ENCODE measurements at places on chromosomes 3 and 15.

DNA sequence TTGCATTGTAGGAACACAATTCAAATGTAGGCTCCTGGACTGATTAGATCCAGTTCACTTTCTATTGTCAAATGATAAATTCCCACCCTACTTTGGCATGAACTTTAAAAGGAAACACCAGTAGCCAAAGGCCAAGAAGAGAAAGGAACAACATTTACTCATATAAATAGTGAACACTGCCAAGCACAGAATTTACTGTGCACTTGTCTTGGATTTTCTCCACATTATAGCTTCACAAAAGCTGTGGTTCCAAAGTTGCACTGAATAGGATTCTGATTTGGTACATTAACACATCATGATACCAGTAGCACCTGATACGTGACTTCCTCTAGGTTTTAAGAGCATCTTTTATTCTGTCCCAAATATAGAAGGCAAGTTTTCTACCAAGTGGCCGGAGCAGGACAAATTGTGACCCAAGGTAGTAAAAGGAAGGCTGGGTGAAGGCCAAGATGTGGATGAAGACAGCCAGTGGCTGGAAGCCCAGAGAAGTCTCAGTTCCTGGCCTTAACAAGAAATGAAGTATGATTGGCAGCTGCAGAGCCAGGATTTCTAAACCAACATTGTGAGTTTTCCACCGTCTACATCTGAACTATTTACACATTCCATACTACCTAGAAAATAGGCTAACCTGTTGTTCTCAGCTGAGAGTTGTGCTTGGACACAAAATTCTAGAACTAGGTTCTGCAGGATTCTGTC, 206.7 kb downstream of the THRB start:
- no peak for DNase-seq

DNA sequence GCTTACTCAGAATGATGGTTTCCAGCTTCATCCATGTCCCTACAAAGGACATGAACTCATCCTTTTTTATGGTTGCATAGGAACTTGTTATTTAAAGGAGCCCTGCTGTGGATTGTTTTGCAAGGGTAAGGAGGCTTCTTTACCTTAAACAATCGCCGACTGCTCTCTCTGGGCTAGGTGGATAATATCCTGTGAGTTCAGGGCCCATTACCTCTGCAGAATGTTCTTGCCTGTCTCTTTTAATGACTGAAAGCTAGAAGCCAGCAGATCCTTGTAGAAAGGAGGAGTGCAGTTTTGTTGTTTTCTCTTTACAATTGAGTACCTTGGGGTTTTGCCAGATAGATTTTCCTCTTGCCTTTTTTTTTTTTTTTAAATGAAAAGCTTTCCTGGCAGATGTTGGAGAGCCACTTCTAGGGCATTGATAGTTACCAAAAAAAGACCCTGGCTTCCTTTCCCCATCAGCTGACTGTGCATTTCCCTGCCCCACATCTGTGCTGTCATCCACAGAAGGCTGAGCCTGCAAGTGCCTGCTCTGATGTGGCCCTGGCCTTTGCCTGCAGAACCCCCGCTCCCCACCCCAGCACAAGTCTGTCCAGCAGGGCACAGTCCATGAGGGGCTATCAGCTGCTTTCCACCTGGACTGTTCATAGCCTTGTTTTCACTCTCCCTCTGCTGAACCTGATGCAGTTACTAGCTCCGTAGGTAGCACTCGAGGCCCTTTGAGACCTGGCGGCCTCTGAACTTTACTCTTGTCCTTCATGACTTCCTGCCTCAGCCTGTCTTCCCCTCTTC, 113.1 kb downstream of the CHCHD6 start:
- peak; percentile 22 for DNase-seq

- DNase-seq = no peak
These were observed 56.0 kb upstream of the MME start for GRCh38 chr3:155024006-155024638.

DNA sequence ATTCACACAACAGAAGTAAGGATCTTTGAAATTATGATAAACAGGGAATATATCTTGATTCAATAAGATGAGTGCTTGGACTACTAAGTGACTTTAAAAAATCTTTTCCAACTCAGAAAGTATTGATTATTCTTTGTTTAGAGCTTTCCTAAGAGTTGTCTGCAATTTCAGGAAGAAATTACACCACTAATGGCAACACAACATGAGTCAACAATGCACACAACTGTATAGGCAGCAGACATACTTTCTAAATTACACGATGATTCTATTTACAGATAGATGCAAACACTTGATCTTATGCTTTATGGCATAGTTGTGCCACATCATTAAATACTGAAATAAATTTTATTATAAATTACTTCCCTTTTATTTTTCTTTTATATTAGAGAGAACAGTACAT, 4.4 kb downstream of the NAA50 start:
- no peak for DNase-seq

- no peak for DNase-seq
These were observed 315.4 kb upstream of the LRRC3B start for GRCh38 chr3:26307192-26307591.

DNA sequence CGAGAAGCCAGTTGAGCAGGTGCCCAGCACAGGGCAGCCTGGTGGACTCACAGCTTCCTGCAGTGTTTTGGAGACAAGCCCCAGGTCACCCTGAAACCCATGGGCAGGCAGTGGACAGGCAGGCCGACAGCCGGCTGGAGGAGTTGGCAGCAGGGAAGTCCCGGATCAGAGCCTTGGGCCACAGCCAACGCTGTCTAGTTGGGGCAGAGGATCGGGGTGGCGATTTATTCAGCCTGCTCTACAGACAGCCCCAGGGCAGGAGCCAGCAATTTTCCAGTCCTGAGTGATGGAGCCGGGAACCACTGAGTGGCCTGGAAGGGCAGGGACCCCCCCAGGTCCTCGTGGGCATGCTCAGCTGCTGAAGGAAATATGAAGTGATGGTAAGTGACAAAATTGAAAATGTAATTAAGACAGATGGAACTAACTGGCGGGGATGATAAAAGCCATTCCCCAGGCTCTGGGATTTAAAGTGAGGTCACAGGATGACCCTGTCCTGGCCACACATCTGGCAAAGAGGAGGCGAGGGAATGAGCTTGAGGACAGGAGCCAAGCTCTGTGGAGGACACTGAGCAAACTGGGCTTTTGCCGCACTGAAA, 34.4 kb upstream of the TBC1D21 start:
- DNase-seq = no peak

GRCh38 chr3:140442621-140443020, 235.2 kb upstream of the TRIM42 start:
- no peak for DNase-seq

- no peak for DNase-seq
These were observed 110.8 kb downstream of the GREM1 start for GRCh38 chr15:32828507-32829186.

- DNase-seq = no peak
These were observed 26.3 kb downstream of the FAN1 start for GRCh38 chr15:30929982-30930381.

DNA sequence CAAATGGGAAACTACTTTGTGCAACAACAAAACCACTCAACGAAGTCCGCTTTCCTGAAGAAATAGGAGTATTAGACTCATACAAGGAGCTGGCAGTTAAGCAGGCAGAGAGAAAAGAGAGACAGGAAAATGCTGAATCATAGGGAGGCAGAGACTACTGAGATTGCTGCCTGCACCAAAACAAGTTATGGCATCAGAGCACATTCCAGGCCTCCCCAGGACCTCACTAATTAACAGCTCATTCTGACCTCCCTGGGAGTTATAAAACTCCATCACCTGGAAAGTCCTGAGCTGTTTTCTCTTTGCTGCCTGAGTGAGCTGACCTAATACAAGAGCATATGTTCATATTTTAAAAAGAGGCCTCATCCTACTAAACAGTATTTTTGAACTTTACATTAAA, 741.0 kb downstream of the MCTP2 start:
- no peak for DNase-seq

DNA sequence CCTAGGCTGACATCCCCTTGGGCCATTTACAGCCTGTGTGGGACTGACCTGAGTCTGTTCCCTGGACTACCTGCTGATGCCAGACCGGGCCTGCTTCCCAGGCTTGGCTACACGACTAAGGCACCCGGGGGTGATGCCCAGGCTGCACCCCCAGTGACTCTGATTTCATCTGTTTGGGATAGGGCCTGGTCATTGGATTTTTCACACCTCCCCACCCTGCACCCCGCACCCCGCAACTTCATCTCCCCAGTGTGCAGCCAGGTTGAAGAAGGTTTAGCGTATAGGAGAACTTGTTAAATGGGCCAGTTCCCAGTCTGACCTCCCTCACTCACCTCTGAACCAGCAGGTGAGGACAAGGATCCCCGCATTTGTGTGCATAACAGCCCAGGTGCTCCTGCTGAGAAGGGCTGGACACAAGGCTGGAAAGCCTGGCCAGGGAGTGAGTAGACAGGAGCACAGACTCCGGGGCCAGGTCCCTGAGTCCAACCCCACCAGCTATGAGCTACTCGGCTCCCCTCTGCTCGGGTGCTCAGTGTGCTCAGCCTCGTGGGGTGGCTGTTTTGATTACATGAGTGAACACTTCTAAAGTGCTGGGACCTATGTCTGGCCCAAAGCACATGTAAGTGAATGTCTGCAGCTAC, 18.5 kb downstream of the SLC6A20 start:
- no peak for DNase-seq
